AML-193 (cell line): ENCODE measurements at places on chromosomes 16 and 17.

DNA sequence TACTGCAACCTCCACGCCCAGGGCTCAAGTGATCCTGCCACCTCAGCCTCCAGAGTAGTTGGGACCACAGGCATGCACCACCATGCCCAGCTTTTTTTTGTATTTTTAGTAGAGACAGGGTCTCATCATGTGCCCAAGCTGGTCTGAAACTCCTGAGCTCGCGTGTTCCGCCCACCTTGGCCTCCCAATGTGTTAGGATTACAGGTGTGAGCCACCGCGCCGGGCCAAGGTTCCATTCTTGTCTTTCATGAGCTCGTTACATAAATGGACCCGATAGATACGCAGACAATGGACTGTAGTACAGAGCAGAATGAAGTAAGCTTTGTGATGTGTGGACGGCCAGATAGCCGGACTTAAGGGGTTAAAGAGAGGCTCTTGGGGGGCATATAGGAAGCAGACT lies 19.3 kb downstream of the UBN1 start:
- no peak for DNase-seq

DNA sequence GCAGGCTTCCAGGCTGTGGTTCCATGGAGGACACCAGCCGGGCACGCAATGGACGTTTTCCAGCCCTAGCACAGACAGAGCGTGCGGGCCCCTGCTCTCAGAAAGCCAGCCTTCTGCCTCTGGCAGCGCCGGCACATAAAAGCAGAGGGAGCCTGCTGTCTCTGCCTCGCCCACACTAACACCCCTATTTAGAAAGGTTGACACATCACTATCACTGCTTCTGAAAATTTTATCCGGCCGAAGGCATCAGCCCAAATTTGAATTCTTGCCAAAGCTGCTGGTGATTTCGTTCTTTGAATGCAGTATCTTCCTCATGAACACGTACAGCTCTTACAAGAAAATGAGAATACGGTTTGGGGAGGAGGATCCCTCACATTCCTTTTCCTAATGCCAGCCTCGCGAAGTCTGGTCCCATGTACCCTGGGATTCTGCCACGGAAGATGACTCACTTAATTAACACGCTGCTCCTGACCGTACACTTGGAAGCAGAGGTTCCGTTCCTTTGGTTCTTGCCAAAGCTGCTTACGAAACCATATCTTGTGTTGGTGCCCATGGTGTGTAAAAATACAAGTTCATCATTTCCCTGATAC lies 1.3 kb upstream of the RAB11FIP3 start:
- DNase-seq: peak; percentile 7

GRCh38 chr16:5895137-5895536 lies 797.5 kb upstream of the EEF2KMT start:
- no peak for DNase-seq

- DNase-seq: no peak
These were observed 48.9 kb downstream of the VMP1 start for GRCh38 chr17:59756236-59756818.

GRCh38 chr16:72203401-72203800 lies 31.4 kb upstream of the PMFBP1 start:
- DNase-seq: peak; percentile 95

DNA sequence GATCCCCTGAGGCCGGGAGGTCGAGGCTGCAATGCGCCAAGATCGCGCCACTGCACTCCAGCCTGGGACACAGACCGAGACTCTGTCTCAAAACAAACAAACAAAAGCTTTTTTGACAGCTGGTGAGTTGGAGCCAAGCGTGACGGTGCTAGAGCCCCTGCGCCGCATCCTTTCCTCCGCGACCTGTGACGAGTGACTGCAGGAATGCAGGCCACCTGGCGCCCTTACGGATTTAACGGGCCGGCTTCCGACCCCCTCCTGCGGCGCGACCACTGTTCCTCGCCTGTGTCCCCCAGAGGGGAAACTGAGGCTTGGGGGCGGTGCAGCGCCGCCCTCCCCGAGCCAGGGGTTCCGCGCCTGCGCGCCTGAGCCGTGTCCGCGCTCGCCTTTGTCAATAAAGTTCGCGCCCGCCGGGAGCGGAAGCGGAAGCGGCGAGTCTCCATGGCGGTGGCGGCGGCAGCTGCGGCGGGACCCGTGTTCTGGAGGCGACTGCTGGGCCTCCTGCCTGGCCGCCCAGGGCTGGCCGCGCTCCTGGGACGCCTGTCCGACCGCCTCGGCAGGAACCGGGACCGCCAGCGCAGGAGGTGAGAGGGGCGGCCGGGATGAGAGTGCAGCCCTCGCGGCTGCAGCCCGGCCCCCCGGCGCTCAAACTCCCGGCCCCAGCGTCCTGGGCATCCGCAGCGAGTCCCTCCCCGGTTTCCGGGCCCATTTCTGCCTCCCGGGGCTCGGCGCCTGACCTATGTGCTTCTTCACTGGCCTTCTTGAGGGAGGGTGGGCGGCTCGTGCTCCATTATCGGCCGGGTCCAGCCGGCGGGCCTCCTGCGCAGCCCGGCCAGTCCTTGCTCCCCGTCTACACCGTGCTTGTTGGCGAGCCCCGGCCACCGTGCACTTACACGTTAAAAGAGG lies at the start of gene PGS1:
Gene PGS1 (plus strand): TSS at position 425 of the 906 bp plus-strand sequence. CDS start 17 bp downstream, at position 442.
- peak; percentile 59 for DNase-seq

DNA sequence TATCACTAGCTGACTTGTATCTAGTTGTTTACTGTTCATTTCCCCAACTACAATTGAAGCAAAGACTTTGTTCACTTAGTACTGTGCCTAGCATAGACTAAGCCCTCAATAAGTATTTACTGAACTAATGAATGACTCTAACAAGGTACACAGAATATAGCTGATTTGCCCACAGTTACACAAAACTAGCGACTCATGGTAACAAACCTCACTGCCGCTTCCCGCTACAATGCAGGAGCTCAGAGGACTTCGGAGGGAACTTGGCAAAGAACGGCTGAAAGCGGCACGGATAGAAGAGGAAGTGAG lies 524 bp downstream of the EFTUD2 start:
- peak; percentile 91 for DNase-seq

- DNase-seq: no peak
These were observed 13.4 kb downstream of the RTN4RL1 start for GRCh38 chr17:2011411-2012371.

- no peak for DNase-seq
These were observed 66.1 kb downstream of the BCAS3 start for GRCh38 chr17:60743799-60744198.

DNA sequence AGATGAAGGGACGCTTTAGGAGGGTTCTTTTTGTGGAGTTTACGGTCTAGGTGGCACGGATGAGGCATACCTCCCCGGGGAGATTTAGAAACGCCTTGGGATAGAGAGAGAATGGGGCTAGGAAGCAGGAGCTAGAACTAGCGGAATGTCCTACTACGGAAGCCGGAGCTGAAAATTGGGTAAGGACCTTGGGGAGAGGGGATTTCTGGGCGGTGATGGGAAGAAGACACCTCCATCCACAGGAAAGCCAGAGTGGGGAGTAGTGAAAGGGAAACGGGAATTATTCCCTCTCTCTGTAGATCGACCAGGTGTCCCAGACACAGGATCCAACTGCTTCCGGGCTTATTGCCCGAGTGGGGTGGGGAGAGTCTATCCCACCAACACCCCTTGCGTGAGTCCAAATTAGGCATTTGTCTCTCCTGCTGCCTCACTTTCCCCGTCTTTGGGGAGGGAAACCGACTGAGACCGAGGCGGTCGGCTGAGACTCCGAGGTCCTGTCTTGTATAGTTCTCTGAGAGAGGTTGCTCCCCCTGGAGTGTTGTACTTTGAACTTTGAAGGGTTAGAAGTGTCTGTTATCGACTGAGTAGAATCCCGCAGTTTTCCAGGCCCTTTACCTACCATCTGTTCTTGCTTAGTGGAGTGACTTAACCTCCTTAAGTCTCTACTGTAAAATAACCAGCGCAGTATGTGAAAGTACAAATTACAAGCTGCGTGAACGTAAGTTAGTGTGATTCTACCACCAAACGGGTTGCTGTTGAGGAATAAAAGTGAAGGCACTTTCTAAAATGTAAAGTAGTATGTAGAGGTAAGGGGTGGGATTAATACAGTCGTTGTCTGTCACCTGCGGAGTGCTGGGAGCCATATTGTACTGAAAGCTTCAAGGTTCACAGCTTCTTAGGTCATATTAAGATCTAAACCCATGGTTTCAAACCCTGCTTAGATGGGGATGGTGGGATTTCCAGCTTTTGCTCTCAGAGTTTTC lies 1.0 kb downstream of the RSPRY1 start:
- no peak for DNase-seq

GRCh38 chr17:58335779-58336455 lies 7.3 kb upstream of the TSPOAP1 start:
- peak; percentile 94 for DNase-seq

- DNase-seq: peak; percentile 54
These were observed at the start of gene CMTM4 for GRCh38 chr16:66696669-66697630. CMTM4 (minus strand) TSS chr16:66696743; CDS start chr16:66696525, 218 bp downstream.

DNA sequence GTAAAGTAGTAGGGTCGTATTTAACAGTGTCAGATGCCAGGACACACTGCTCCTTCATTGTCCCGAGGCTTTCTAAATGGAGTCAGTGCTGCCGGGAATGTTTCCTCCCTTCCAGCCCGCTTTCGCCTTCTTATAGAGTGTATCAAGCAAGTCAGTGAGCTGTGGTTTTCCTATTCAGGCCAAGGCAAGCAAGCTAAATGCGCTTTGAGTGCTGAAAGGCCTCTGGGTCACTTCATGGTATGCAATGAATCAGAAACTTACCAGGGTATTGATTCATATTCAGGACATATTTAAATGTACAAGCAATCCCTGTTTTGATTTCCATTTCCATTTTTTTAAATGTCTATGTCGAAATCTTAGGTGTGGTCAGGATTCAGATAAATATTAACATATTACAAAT lies 327.9 kb upstream of the SOX9 start:
- no peak for DNase-seq

DNA sequence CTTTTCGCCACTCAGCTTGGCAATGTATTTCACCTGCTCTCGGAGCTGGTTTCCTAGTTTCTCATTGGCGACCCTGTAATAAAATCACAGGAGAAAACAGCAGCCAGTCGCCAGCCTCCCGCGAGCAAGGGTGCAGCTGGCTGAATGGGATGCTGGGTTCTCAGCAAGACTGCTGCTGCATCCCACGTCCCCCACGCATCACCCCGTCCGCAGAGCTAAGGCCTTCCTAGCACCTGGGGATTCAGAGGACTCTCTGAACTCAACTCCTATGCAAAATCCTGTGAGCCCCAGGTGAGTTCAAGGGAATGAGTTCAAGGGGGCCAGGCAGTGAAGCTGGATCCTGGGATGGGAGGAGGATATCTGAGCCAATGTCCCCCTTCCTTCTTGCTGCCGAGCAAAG lies 29.3 kb downstream of the DHX38 start:
- DNase-seq: no peak

DNA sequence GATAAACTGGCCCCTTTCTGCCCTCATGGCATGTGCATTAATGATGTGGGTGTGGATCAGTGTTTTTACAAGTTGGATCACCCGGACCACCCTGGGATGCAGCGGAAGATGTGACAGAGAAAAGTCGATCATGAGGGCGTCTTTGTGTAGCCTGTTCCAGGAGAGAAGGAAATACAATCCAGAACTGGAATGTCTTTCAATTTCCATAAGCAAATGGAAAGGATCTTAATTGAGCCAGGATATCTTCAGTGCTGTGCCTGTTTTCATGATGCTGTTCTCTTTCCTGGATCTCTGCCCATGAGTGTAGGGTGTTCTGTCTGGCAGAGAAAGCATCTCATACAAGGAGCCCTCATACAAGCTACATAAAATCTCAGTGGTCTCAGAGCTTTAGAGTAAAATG lies 481.4 kb downstream of the XYLT1 start:
- no peak for DNase-seq

DNA sequence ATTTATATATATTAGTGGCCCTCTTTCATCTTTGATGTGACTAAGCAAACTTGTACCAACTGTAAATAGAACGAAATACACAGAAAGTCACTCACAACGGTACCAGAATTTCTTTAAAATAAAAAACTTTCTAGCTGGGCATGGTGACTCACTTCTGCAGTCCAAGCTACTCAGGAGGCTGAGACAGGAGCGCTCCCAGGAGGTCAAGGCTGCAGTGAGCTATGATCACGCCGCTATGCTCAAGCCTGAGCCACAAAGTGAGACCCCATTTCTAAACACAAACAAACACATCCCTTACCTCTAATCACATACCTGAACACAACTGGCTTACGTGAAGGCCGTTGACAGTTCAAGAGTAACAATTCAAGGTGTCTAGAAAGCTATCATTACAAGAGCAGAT lies 29.7 kb downstream of the STAT5B start:
- no peak for DNase-seq

DNA sequence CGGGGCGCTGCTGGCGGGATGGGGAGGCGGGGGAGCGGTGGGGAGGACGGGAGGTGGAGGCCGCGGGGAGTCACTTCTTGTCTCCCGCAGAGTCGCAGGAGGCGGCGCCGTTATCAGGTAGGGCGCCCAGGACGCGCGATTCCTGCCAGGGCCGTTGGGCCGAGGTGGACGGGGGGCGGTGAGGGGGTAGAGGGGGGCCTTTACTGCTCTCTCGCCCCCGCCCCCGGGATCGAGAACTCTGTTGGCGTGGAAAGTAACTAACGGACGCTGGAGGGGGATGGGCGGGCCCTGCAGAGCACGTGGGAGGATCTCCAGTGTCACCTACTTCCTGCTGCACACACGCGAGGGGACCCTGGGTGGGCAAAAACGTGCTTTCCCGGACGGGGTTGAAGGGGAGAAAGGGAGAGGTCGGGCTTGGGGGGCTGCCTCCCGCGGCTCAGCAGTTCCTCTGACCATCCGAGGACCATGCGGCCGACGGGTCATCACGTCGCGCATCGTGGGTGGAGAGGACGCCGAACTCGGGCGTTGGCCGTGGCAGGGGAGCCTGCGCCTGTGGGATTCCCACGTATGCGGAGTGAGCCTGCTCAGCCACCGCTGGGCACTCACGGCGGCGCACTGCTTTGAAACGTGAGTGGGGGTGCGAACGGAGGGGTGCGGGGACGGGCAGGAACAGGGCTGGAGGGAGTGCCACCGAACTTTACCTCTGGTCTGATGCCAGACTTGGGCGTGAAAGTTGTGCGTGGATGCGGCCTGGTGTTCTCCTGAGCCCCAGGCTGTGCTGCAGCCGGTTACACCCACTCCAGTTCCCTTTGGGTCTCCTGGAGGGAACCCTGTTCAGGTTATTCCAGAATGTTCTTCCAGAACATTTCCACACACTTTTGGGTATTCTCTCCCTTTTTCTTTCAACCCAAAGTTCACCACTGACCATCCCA lies 569 bp downstream of the PRSS21 start:
- DNase-seq: no peak

GRCh38 chr17:1111599-1112443 lies 68.0 kb downstream of the ABR start:
- DNase-seq: no peak

- DNase-seq: no peak
These were observed 9.8 kb downstream of the ASPA start for GRCh38 chr17:3485481-3486068.

- no peak for DNase-seq
These were observed 1.4 kb upstream of the SLC5A11 start for GRCh38 chr16:24844101-24845030.

- DNase-seq: no peak
These were observed 11.1 kb downstream of the SCN4A start for GRCh38 chr17:63961355-63962212.

- DNase-seq: no peak
These were observed 92.3 kb downstream of the WNT3 start for GRCh38 chr17:46726206-46726605.

- no peak for DNase-seq
These were observed 284.5 kb downstream of the CBLN1 start for GRCh38 chr16:48997081-48997615.

- DNase-seq: no peak
These were observed 13.3 kb upstream of the PAFAH1B1 start for GRCh38 chr17:2580151-2580550.

GRCh38 chr17:72380120-72380519 lies 259.3 kb downstream of the SOX9 start:
- no peak for DNase-seq
